ENCODE measurements at places on chromosomes 3 and 15. TPM values are rescaled to one million over a fixed set of nuclear protein-coding genes. Genes with fewer than 3 reads are reported as not detected.

DNA sequence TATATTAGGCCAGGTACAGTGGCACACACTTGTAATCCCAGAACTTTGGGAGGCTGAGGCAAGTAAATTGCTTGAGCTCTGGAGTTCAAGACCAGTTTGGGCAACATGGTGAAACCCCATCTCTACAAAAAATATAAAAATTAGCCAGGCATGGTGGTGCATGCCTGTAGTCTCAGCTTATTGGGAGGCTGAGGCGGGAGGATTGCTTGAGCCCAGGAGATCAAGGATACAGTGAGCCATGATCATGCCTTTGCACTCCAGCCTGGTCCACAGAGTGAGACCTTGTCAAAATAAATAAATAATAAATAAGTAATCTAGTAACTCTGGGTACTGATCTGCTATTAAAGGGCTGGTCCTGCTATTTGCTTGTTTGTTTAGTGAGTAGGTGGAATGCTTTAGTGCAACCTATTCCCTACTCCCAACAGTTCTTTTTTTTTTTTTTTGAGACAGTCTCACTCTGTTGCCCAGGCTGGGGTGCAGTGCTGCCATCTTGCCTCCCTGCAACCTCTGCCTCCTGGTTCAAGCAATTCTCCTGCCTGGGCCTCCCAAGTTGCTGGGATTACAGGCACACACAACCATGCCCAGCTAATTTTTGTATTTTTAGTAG is 9.1 kb upstream of the INO80 start:
- H3K4me1 ChIP-seq: peaks cover 7% of the 10 kb centered on the region
- H3K27me3 ChIP-seq: no peaks in the 10 kb centered on the region
- H3K36me3 ChIP-seq: no peaks in the 10 kb centered on the region
- H3K27ac ChIP-seq: no peak overlapping the region
- no peak for DNase-seq

DNA sequence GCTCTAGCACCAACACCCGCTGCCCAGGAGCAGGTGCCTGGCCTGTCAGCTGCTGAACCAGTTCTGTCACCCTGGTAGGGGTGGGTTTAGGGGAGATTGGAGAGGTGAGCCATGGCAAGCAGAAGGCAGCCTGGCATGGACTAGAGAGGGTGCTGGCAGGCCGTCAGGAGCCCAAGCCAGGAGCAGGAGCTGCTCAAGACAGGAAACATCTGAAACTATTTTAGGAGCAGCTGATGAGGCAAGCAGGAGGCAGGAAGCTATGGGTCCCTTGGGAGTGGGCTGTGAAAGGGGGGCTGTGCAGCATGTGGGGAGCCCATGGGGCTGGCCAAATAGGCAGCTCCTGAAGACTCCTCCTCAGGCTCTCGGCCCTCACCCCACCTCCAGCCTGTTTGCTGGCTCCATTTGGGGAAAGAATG is 2.3 kb downstream of the INKA1 start:
- H3K4me3 ChIP-seq: peak overlapping the region; percentile 56
- H3K27ac ChIP-seq: peak overlapping the region; percentile 71
- H3K4me1 ChIP-seq: peaks cover 49% of the 10 kb centered on the region

DNA sequence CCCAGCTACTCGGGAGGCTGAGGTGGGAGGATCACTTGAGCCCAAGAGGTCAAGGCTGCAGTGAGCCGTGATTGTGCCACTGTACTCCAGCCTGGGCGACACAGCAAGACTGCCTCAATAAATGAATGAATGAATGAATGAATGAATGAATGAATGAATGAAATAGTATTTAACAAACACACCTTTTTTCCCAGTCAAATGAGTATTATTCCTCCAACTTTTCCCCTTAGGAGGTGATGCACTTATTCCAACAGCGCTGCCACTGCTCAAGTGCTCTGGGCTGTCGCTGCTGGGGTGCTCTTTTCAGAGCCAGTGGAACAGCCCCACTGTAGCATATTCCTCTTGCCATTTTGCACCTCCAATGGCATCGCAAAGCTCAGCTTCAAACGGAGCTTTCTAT is 66.8 kb upstream of the RAD18 start:
- no peak for DNase-seq
- H3K36me3 ChIP-seq: no peaks in the 10 kb centered on the region
- no peaks in the 10 kb centered on the region for H3K4me1 ChIP-seq

Gene ARPP21
- not detected for total RNA-seq

- no peaks in the 10 kb centered on the region for H3K4me1 ChIP-seq
- no peaks in the 10 kb centered on the region for H3K27me3 ChIP-seq
- H3K4me3 ChIP-seq: no peak overlapping the region
- no peak overlapping the region for H3K27ac ChIP-seq
- no peak for DNase-seq
Observed at GRCh38 chr15:71943806-71944205, 133.5 kb downstream of the NR2E3 start.

GRCh38 chr3:185912929-185913901 is 24.6 kb downstream of the TRA2B start:
- DNase-seq: peak; percentile 69
- H3K36me3 ChIP-seq: peaks cover 38% of the 10 kb centered on the region
- no peak overlapping the region for H3K4me3 ChIP-seq
- no peaks in the 10 kb centered on the region for H3K27me3 ChIP-seq

GRCh38 chr15:88818920-88819319 is 15.7 kb downstream of the ACAN start:
- H3K36me3 ChIP-seq: no peaks in the 10 kb centered on the region
- no peak for DNase-seq
- no peak overlapping the region for H3K4me3 ChIP-seq
- H3K4me1 ChIP-seq: no peaks in the 10 kb centered on the region
- H3K27ac ChIP-seq: no peak overlapping the region

GRCh38 chr3:194081826-194082225 is 54.1 kb upstream of the HES1 start:
- H3K27me3 ChIP-seq: no peaks in the 10 kb centered on the region
- no peak overlapping the region for H3K4me3 ChIP-seq
- no peak for DNase-seq
- H3K36me3 ChIP-seq: no peaks in the 10 kb centered on the region
- H3K27ac ChIP-seq: peak overlapping the region; percentile 92
- H3K4me1 ChIP-seq: peaks cover 62% of the 10 kb centered on the region

DNA sequence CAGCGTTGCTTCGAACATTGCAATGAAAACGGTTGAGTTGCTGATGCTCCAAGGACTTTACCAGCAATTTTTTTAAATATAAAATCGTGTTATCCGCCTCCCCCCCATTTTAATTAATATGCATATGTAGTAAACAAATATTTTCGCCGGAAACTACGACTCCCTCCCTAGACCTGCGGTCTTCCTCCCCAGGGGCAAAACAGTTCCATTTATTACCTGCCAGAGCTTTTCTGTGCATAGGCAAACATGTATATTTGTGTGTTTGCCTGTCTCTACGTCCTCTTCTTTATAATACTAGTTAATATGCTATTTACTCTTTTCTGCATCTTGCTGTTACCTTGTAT is 593 bp upstream of the RSL24D1 start:
- DNase-seq: peak; percentile 78
- H3K4me1 ChIP-seq: peaks cover 39% of the 10 kb centered on the region
- no peaks in the 10 kb centered on the region for H3K27me3 ChIP-seq

DNA sequence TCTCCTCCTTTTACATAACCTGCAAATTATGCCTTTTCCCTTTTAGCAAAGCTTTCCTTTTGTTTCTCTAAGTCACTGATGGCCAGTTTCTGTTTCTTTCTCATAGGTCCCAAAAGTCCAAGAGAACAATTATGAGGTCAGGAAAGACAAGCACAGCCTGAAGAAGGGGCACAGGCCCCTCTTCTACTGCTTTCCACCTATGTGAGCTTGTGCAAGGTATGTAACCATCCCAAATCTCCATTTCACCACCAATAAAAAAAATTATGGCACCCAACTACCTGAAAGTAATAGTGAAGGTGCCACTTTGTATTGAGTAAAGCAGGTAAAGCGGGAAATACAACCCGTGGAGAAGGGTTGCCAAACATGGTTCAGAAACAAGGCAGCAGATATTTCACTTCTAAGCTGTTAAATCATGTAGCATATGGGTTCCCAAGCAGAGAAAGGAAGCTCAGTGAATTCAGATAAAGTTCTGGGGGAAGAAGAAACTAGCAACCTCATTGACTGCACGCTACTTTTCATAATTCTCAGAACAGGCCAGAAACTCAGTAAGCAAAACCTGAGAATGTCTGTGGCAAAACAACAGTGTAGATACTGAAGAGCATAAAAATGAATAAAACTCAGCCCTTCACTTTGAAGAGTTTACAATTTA is 4.2 kb downstream of the PLOD2 start:
- H3K27me3 ChIP-seq: no peaks in the 10 kb centered on the region
- no peak overlapping the region for H3K4me3 ChIP-seq
- no peaks in the 10 kb centered on the region for H3K36me3 ChIP-seq
- DNase-seq: no peak
- no peaks in the 10 kb centered on the region for H3K4me1 ChIP-seq

DNA sequence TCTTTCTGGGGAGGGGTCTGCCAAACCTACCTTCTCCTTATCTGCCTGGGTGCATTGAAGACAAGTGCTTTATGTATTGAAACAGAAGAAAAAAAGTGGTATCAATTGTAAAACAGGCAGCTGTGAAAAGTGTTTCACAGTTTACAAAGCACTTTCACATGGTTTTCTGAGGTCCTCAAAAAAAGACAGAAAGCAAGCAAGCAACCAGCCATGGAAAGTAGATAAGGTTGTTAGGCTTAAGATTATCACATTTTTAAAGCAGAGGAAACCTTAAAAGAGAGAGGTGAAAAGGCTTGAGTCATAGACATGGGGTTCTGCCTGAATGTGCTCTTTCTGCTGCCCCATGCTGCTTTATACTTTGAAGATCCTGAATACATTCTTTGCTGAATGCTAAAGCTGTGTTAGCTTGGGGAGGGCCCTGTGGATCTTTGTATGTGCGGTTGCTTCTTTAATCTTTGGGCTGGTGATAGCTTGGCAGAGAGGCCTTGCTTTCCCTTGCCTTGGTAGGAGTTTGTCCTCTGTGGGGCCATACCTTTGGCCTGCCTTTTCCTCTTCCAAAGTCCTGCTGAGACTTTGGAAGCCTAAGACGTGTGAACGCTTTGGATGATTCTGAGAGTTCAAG is 2.6 kb downstream of the SMAD3 start:
- H3K27me3 ChIP-seq: peaks cover 2% of the 10 kb centered on the region
- peak overlapping the region; percentile 84 for H3K4me3 ChIP-seq
- DNase-seq: no peak
- H3K4me1 ChIP-seq: peaks cover 47% of the 10 kb centered on the region
- no peaks in the 10 kb centered on the region for H3K36me3 ChIP-seq
- no peak overlapping the region for H3K27ac ChIP-seq

- H3K36me3 ChIP-seq: no peaks in the 10 kb centered on the region
- no peak for DNase-seq
- H3K4me3 ChIP-seq: no peak overlapping the region
- no peaks in the 10 kb centered on the region for H3K27me3 ChIP-seq
- H3K27ac ChIP-seq: no peak overlapping the region
Observed at GRCh38 chr15:60614862-60615771, 136.2 kb upstream of the ICE2 start.

Gene KCNAB1
- total RNA-seq: not detected

Gene SLC9C1
- not detected for total RNA-seq
